Fibroblast of skin of right quadriceps (primary cell): ENCODE measurements at places on chromosomes 6 and 20.

DNA sequence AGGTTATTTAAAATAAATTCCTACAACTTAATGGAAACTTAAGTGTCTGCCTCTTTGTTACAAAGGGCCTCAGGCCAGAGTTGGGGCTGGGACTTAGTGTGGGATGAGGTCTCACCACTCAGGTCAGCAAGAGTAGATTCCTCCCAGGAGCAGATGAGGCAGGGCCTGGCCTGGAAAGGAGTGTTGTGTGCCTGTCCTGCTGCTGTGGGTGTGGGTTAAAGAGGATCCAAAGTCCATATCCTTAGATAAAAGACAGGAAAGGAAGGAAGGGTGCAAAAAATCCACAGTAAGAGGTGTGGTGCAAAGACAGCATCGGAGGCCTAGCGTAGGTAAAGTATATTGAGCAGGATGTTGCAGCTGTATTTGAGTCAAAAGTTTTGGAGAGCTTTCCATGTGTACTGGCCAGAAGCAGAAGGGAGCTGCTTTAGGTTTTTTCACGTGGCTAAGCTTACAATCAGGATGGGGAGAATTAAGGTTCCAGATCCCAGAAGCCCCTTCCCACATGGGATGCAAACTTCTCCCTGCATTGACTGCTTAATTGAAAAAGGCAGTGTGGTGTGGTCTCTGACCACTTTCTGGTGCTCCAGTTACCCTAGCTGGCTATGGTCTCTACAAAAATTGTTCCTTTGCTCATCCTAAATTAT lies 12.8 kb upstream of the PLCG1 start:
- DNase-seq = no peak

DNA sequence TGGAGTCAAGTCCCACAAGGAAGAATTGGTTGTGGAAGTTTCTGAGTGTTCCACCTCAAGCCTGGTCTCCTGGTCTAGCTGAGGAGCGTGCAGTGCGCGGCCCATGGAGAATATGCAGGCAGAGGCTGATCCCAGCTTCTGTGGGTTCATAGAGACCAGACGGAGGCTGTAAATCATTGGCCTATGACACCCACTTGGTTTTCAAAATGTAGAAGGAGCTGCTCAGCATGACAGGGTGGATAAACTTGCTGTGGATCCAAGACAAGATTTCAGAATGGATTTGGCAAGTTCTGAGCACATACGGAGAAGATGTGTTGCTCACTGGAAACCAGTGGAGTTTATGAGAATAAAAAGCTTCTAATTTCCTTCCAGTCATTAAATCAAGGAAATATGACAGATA lies 744 bp downstream of the KIF25 start:
- peak; percentile 43 for DNase-seq

DNA sequence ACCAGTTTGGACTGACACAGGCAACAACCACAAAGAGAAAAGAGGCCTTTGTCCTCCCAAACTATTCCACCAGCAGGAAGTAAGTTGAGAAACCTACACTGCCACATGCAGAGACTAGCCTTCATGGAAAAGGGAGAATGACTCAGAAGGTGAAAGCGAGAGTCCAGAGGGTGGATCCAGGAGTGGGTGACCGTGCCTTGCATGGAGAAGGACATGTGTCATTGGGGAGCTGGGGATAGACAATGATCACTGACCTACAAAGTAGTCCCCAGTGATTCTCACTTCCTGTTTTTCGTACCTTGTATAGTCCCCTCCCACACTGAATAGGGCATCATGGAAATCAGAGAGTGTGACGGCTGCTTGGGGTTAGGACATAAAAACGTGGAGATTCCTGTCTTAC lies 91.9 kb downstream of the MYLK4 start:
- DNase-seq = no peak

GRCh38 chr20:57727863-57728262 lies 18.0 kb upstream of the PMEPA1 start:
- DNase-seq = no peak

DNA sequence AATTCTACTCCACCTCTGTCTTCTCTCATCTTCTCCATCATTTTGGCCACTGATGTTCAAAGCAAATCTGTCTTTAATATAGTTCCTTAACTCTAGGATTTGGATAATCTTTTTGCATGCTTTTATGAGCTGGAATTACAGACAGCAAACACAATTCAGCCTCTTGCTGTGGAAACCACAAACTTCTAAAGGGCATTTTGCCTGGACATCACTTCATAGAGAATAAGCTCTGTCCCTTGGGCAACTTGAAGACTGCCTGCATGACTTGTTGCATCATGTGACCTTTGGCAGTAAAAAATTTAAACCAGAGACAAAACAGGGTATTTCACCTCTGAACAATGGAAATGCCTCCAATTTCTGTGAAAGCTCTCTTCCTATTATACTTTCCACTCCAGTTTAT lies 74.1 kb upstream of the HDDC2 start:
- peak; percentile 12 for DNase-seq
